ENCODE measurements at places on chromosomes 11 and 22. TPM values are rescaled to one million over a fixed set of nuclear protein-coding genes. Genes with fewer than 3 reads are reported as not detected.

The NRXN2 gene
- 0.97 TPM for total RNA-seq

The OR8D4 gene
- total RNA-seq, result not detected

The DDI1 gene
- total RNA-seq, result not detected

The P2RX6 gene
- total RNA-seq, result 1.8 TPM

The MB gene
- total RNA-seq, result 17,299 TPM

All from left ventricle myocardium superior (tissue), 1 donor.